ENCODE measurements at places on chromosomes 13 and 19. TPM values are rescaled to one million over a fixed set of nuclear protein-coding genes. Genes with fewer than 3 reads are reported as not detected.

- no peak for DNase-seq
Observed at GRCh38 chr13:90868321-90868920, 479.1 kb upstream of the MIR17HG start.

DNA sequence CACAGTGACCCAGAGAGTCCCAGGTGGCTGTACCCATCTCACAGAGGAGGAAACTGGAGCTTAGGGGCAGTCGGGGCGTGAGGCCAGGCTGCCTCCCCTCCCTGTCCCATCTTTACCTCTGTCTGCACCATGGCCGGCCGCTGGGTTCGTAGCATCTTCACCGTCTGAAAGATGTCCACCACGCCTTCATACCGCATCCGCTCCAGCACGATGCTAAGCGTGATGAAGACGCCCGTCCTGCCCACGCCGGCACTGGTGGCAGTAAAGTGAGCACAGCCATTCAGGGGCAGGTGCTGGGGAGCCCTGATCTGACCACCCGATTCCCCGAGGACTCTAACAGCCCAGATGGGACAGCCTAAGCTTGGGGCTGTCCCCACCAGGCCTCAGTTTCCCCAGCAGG is 132.8 kb downstream of the PTPRS start:
- DNase-seq: no peak

GRCh38 chr19:18789883-18790565 is 1.1 kb downstream of the COMP start:
- DNase-seq: no peak

GRCh38 chr13:102235689-102236088 is 166.2 kb downstream of the FGF14 start:
- DNase-seq: no peak

GRCh38 chr13:110528911-110529310 is 32.6 kb downstream of the RAB20 start:
- no peak for DNase-seq

- no peak for DNase-seq
Observed at GRCh38 chr13:48978942-48979601, 3.4 kb downstream of the FNDC3A start.

GRCh38 chr19:30355586-30355985 is 16.6 kb upstream of the ZNF536 start:
- no peak for DNase-seq

DNA sequence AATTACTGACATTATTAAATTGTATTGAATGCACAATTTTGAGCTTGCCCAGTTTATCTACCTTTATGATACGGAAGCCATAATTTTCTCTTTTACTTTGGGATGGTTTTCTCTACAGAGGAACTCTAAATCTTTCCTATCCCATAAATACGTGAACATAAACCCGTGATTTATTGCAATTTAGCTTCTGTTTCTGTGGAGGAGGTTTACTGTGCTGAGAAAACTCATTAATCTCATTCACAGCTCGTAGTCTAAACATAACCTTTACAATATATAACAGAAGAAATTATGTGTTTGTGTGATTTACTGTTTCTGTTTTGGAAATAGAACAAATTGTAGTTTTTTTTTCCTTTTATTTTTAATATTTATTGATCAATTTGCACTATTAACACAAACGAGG is 207.1 kb upstream of the PCDH9 start:
- DNase-seq: no peak

DNA sequence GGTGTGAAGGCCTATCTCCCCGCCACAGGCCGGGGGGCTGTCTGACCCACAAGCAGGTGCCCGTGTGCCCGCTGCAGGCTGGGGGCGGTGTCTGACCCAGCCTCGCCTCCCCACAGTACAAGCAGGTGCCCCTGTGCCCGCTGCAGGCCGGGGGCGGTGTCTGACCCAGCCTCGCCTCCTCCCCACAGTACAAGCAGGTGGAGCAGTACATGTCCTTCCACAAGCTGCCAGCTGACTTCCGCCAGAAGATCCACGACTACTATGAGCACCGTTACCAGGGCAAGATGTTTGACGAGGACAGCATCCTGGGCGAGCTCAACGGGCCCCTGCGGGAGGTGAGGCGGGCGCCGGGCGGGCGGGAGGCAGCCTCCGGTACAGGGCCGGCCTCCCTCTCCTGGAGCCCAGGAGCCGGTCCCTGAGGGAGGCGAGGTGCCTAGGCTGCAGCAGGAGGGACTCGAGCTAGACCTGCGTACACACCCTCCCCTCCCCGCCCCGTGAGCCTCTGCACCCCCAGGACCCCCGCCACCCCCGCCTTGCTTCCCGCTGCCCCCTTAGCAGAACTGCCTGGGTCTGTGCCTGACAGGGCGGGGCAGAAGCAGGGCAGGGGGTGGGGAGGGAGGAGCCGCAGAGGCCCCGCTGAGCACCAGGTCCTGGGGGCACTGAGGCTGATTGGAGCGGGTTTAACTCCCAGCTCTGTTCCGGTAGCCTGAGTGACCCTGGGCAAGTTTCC is 20.6 kb downstream of the HCN2 start:
- DNase-seq: no peak

APOE gene
- 61.2 TPM for total RNA-seq

DNA sequence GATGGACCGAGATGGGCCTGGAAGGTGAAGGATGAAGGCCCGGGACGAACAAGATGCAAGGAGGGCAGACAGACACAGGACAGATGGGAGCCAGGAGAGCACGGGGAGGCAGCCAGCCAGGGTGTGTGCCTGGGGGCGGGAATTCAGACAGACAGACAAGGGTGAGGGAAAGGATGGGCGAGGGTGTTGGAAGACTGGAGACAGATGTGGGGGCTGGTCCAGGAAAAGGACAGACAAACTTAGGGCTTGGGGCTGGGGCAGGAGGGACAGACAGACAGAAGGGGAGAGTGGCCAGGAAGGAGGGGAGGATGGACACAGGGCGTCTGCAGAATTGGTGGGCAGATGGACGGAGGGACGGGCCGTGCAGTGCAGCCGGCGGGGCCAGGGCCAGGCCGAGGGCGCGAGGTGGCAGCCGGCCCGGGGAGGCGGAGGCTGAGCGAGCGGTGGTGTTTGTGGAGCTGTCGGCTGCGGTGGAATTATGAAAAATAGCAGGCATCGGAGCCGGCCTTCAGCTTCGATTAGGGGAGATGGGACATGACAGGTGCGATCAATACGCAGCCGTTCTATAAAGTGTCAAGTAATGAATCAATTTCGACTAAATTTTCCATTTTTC is 4.6 kb upstream of the ERFL start:
- DNase-seq: no peak

GRCh38 chr13:80873589-80873988 is 532.7 kb upstream of the SPRY2 start:
- no peak for DNase-seq

DNA sequence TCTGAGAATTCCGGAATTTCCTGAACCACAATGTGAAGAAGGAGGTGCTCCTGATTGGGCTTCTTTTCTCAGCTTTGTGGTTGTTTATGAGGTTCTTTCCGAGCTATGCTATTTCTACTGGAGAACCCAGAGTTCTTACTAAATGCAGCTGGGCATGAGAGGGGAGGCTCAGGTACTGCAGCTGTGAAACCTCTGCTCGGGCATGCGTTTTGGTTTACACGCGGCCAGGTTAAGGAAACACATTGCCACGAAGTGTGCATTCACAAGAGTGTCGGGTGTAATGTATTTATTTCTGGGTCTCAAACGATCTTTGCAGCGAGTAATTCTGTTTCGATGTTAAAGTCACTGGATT is 661 bp upstream of the MIR17HG start:
- peak; percentile 41 for DNase-seq

ZNF208 gene
- total RNA-seq: 32.4 TPM

TGFB1 gene
- 26.3 TPM for total RNA-seq

C1QTNF9B gene
- total RNA-seq: not detected

GRCh38 chr19:18791315-18791678 is 192 bp upstream of the COMP start:
- DNase-seq: no peak

GRCh38 chr19:13047374-13047773 is 52.1 kb downstream of the NFIX start:
- no peak for DNase-seq

STK24 gene
- 160 TPM for total RNA-seq

NCR1 gene
- not detected for total RNA-seq

SMIM44 gene
- not detected for total RNA-seq

DNA sequence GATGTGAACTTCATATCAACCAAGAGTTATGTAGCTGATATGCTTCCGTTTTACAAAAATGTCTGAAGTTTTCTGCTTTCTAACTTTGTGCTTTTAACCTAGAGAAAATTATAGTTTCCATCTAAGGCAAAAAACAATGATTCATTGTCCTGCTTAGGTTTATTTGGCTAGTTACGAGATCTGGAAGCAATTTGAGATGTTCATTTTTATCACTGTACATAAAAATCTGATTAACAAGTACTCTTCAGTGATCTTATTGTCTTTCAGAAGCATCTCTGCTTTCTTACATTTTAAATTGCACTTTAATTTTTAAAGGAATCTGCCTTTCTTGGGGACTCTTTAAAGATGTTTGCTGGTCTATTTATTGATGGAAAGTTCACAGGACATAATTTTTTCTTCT is 188.1 kb downstream of the RFC3 start:
- DNase-seq: no peak

- no peak for DNase-seq
Observed at GRCh38 chr19:7561325-7561724, 25.8 kb downstream of the PNPLA6 start.

DNA sequence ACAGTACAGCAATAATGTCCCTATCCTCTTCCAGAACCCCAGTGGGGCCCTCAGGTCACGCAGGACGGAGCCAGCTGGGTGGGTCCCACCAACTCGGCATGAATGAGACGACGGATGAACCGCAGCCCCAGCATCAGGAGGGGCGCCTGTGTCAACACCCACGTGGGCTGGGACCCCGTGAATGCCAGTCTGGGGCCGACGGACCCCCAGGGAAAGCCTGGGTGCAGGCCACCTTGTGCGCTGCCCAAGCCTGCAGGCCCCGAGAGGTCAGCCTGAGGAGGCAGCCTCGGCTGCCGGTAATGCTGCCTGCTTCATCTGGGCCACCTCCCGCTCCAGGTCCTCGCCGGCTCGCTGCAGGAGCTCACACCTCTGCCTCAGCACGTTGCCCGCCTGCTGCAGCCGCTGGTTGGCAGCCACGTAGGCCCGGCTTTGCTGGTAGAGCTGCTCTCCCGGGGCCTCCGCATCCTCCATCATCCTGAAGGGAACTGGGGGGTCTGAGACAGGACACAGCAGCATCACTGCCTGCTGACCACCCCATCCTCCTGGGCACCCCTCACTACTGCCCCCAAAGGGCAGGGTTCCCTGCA is 4.2 kb downstream of the C19orf25 start:
- no peak for DNase-seq

TMEM221 gene
- 0.31 TPM for total RNA-seq

DNA sequence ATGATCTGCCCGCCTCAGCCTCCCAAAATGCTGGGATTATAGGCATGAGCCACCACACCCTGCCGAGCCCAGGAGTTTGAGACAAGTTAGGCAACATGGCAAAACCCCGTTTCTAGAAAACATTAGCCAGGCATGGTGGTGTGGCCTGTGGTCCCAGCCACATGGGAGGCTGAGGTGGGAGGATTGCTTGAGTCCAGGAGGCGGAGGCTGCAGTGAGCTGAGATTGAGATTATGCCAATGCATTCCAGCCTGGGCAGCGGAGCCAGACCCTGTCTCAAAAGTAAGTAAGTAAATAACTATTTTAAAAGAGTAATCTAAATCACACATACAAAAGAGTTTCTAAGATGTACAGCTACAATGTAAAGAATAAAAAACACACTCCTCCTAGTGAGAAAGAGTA is 41.9 kb downstream of the SKA3 start:
- no peak for DNase-seq

CBY2 gene
- total RNA-seq: not detected

PNMA8C gene
- total RNA-seq: 0.23 TPM

GRCh38 chr19:38563475-38563874 is 54.3 kb downstream of the MAP4K1 start:
- no peak for DNase-seq

- no peak for DNase-seq
Observed at GRCh38 chr13:107427536-107427935, 787.8 kb downstream of the LIG4 start.

- DNase-seq: no peak
Observed at GRCh38 chr13:99955107-99955746, 16.3 kb downstream of the ZIC5 start.

DNA sequence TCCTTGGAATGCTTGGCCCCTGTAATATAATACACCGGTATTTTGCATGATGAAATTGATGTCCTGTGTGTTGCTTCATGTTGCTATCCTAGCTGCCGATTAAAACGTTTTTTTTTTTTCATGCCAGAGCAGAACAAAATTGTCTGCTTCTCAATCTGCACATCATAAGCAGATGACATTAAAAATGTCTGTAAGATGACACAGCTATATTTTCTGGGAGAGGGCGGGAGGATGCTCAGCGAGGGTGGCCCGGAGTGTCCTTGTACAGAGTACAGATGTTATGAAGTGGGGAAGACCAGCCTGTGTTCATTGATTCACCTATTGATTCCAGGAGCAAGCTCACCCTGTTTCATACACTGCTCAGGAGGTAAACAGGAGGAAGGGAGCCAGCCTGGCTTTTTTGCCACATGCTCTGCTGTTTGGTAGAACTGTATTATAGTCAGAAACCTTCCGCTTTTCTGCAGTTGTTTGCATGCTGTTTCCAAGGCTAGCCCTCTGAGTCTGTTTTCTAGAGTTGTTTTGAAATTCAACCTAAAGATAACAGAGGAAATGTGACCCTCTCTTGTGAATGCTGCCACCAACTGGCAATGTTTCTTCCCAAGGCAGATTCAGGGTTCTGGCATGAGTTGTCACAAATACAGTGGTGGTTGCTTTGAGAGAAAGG is 4.7 kb upstream of the IRS2 start:
- no peak for DNase-seq

Data from ureter (tissue), 1 donor.